ENCODE measurements at places on chromosomes 16 and 17.

DNA sequence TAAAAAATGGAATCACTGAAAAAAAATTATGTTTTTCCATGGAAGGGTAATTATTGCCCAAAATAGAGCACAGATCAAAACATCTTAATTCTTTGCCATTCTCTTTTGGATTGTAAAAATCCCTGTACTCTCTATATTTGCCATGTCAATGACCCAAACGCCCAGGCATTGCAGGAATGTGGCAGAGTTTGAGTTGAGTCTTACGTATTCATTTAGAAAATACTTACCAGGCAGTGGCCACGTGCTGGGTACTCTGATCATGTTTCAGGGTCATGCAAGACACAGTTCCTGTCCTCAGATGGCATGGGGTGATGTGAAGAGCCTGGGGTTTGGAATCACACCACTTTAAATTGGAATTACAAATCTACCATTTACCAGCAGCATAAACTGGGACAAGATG lies 267.7 kb downstream of the ABCC12 start:
- ATAC-seq: peak; percentile 93

DNA sequence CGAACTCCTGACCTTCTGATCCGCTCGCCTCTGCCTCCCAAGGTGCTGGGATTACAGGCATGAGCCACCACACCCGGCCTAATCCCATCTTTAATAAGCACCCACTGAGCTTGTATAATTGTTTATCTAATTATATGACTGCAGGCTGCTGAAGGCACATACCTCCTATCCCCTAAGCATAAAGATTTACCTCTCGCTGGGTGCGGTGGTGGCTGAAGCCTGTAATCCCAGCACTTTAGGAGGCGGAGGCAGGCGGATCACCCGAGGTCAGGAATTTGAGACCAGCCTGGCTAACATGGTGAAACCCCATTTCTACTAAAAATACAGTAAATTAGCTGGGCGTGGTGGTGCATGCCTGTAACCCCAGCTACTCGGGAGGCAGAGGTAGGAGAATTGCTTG lies 20.1 kb upstream of the YWHAE start:
- no peak for ATAC-seq

DNA sequence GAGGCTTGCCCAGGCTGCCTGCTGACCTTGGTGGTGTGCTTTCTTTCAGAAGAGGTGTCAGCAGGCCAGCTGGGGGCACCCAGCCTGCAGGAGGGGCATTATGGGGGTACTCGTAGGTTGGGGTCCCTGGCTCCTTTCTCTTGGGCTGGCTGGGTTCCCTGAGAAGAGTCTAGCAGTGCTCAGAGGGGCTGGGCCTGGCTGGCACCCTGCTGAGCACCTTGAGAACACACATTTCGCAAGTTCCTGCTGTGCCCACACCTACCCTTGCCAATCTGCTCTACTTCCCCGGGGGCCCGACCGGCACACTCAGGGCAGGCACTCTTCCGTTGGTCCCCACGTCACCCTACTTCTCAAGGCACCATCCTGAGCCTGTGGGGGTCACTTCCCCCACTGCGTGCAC lies 5.1 kb downstream of the CEMP1 start:
- no peak for ATAC-seq

GRCh38 chr17:75845058-75845711 lies 981 bp upstream of the UNC13D start:
- peak; percentile 87 for ATAC-seq

DNA sequence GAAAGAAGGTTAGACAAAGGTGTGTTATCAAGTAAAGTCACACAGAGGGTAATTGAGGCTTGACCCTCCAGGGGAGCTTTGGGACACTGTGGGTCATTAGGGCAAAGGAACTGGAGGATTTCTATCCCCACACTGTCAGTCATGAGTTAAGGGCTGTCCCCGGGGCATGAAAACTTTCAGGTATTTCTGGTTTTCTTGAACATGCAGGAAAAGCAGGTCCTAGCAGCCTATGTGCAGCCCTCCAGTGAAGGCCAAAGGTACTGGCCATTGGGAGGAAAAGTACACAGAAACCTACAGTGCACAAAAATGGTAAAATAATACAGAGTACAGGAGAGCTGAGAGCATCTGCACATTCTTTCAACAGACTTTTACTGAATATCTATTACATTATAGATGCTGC lies 44.4 kb upstream of the SCNN1B start:
- ATAC-seq: no peak

All from SK-N-SH treated with all-trans-retinoic acid at 6 μM for 48 hours (cell line).